ENCODE measurements at places on chromosomes 2 and 18. TPM values are rescaled to one million over a fixed set of nuclear protein-coding genes. Genes with fewer than 3 reads are reported as not detected.

The FAM124B gene
- total RNA-seq, result 0.26 TPM

The SLC9A4 gene
- not detected for total RNA-seq

The TXNDC2 gene
- total RNA-seq, result 0.64 TPM

The ARHGAP15 gene
- 1.4 TPM for total RNA-seq

The LYPD1 gene
- total RNA-seq, result 0.64 TPM

The CEP192 gene
- total RNA-seq, result 13.4 TPM

The ANKRD62 gene
- total RNA-seq, result not detected

The DSG4 gene
- total RNA-seq, result not detected

The ST6GAL2 gene
- 1.9 TPM for total RNA-seq

The LINC00305 gene
- not detected for total RNA-seq

Measured in epithelial cell of alveolus of lung (primary cell).